Activated CD4-positive, alpha-beta T cell treated with anti-CD3 and anti-CD28 coated beads, Interleukin-2, amount 10 ng/mL, durations not matched to agents 24 days and 14 days (primary cell): ENCODE measurements at places on chromosomes 2 and 18. TPM values are rescaled to one million over a fixed set of nuclear protein-coding genes. Genes with fewer than 3 reads are reported as not detected.

Gene CYP26B1
- total RNA-seq: not detected in 2 replicates

GRCh38 chr2:196514641-196515040, 124.9 kb upstream of the CCDC150 start:
- DNase-seq: peak; percentile 49

Gene EML6
- total RNA-seq: 0.77 and 0.83 TPM in 2 replicates

GRCh38 chr2:106085181-106085940, 108.7 kb downstream of the UXS1 start:
- peak; percentile 86 for DNase-seq

Gene IL1R2
- 1.5 and 1.6 TPM in 2 replicates for total RNA-seq

Gene ALPG
- total RNA-seq: not detected in 2 replicates

- no peak for DNase-seq
These were observed 152.8 kb upstream of the STK17B start for GRCh38 chr2:196324211-196324610.

Gene SSB
- 113 TPM in 2 replicates for total RNA-seq

GRCh38 chr2:195535911-195536522, 121.0 kb upstream of the SLC39A10 start:
- peak; percentile 94 for DNase-seq

GRCh38 chr2:218005486-218005885, 2.7 kb upstream of the TNS1 start:
- no peak for DNase-seq
